ENCODE measurements at places on chromosomes 6 and 20. TPM values are rescaled to one million over a fixed set of nuclear protein-coding genes. Genes with fewer than 3 reads are reported as not detected.
A peak's percentile ranks its signal among the peaks of the same experiment; 100 is the strongest.

DNA sequence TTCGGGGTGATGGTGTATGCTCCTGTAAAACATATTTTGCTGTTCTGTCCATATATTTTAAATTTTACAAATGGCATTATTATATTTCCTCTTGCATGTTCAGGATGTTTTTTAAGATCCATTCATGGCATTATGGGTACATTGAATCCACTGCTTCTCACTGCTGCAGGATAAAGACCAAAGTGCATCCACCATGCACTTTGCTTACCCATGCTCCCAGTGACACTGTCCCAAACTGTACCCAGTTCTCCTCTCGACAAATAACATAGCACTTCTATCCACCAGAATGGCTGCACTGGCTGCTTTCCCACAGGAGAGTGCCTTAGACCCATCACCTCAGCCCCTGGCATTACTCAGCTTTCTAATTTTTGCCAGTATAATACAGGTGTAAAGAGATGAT, 29.7 kb downstream of the MTRES1 start:
- H3K4me1 ChIP-seq = no peaks in the 10 kb centered on the region
- no peak overlapping the region for H3K27ac ChIP-seq
- no peak for DNase-seq
- no peaks in the 10 kb centered on the region for H3K36me3 ChIP-seq
- no peak overlapping the region for H3K4me3 ChIP-seq

DNA sequence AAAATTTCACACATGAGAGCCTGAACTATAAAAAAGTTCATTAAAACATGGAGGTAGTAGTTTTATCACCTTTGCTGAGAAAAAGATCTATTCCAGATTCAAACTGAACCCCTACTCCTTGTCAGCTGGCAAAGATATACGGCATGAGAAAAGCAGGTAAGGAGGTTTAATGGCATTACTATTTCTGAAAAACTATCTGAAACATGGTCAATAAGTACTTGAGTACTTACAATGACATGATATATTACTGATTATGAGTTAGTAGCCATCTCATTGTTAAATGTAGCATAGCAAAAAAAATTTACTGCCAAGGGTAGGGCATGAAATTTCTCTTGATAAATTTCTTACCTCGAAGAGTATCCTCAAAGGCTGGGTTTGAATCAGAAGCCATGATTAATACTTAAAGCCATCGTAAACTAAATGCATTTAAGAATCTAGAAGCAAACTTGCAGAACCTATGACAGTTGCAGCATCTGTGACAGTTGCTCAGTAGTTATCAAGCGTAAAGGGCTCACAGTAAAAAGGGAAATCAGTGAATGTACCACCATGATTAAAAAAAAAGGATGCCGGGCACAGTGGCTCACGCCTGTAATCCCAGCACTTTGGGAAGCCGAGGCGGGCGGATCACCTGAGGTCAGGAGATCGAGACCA, 8.7 kb downstream of the SLC17A5 start:
- peak overlapping the region; percentile 20 for H3K4me3 ChIP-seq
- no peak for DNase-seq
- peaks cover 3% of the 10 kb centered on the region for H3K4me1 ChIP-seq
- no peaks in the 10 kb centered on the region for H3K36me3 ChIP-seq
- no peaks in the 10 kb centered on the region for H3K27me3 ChIP-seq
- H3K27ac ChIP-seq = no peak overlapping the region

DNA sequence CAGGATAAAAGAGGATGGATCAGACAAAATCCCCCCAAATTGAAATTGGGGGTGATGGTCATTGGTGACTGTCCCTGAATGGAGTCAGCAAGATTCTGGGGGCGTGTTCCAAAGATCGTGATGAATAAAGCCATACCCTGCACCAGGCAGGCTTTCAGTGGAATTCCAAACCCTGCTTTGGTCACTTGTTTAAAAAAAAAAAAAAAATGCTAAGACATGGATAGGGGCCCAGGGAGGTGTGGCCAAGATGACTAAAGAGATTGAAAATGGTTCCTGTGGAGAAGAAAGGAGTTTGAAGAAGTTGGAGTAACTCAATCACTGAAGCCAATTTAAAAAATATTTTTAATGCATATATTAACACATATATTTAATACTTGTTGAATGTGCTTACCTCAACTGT, 161.4 kb upstream of the KCNG1 start:
- no peaks in the 10 kb centered on the region for H3K36me3 ChIP-seq
- no peak overlapping the region for H3K4me3 ChIP-seq
- no peaks in the 10 kb centered on the region for H3K27me3 ChIP-seq
- no peak overlapping the region for H3K27ac ChIP-seq
- H3K4me1 ChIP-seq = no peaks in the 10 kb centered on the region

GRCh38 chr6:109527989-109528388, 45.0 kb upstream of the ZBTB24 start:
- DNase-seq = peak; percentile 18
- H3K4me1 ChIP-seq = no peaks in the 10 kb centered on the region
- H3K4me3 ChIP-seq = no peak overlapping the region
- no peaks in the 10 kb centered on the region for H3K36me3 ChIP-seq
- H3K27ac ChIP-seq = no peak overlapping the region

GRCh38 chr6:117384659-117385058, 41.1 kb downstream of the ROS1 start:
- H3K36me3 ChIP-seq = no peaks in the 10 kb centered on the region
- H3K27ac ChIP-seq = no peak overlapping the region
- no peak for DNase-seq
- no peaks in the 10 kb centered on the region for H3K27me3 ChIP-seq

DNA sequence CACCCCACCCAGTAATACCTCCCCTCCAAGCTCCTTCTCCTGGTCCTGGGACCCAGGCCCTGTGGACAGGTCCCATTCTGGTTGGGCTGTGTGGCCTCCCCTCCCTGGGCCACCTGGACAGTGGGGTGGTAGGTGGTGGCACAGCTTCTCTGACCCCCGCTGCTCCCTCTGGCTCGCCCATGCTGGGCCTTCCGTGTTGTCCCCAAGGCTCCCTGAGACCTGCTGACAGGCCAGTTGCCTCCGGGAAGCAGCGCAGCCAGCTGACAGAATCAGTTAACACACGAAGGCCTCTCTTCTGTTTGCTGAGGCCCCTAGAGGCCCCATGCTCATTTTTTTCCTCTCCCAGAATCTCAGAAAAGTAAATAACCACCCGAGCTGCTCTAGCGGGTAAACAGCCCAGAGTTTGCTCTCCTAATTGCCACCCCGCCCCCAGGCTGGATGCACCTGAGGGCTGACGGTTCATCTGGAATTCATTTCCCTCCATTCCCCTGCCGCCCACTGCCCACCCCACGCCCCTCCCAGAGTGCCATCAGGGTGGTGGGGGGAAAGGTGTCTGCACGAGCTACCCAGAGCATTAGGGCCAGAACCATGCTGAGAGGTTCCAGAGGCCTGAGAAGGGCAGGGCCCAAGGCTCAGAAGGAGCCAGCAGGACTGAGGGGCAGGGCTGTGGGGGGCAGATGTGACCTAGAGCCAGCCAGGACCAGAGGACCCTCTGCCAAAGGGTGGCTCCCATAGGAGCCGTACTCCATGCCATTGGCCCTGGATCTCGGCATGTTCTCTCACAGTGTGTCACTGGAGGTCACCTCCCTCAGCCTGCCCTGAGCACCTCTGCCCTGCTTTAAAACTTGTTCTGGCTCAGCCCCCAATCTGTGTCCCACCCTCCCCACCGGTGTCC, 157.5 kb downstream of the GRM4 start:
- H3K36me3 ChIP-seq = no peaks in the 10 kb centered on the region
- H3K4me3 ChIP-seq = no peak overlapping the region
- no peaks in the 10 kb centered on the region for H3K4me1 ChIP-seq
- H3K27me3 ChIP-seq = no peaks in the 10 kb centered on the region

GRCh38 chr6:168165891-168166290, 86.9 kb upstream of the FRMD1 start:
- H3K27me3 ChIP-seq = no peaks in the 10 kb centered on the region
- no peak overlapping the region for H3K27ac ChIP-seq
- no peak for DNase-seq
- no peaks in the 10 kb centered on the region for H3K36me3 ChIP-seq

DNA sequence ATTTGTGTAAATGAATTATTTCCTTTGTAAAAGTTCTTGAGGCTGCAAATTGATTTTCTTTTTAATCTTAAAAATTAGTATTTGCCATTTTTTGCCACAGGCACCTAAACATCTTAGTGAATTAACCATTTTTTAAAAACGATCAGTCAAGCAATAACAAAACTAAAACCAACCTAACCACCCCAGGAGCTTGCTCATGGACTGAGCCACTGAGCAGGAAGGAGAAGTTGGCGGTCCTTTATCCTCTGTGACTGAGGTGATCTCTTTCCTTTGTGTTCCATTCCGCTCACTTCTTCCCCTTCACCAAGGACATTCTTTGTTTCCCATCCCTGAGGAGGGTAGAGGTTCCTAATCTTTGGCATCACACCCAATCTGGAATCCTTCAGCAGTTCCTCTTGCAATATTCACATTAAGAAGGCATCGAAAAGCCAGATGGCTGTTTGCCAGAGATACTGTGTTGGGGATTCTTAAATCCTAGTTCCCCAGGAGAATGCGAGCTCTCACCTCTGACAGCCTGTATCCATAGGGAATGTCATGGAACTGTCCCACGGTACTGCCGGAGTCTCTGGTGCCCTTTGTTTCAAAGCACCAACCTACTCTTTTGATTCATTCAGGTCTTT, 30.5 kb downstream of the RPRD1B start:
- no peak overlapping the region for H3K27ac ChIP-seq
- H3K36me3 ChIP-seq = peaks cover 18% of the 10 kb centered on the region
- no peaks in the 10 kb centered on the region for H3K4me1 ChIP-seq
- H3K4me3 ChIP-seq = no peak overlapping the region
- H3K27me3 ChIP-seq = no peaks in the 10 kb centered on the region
- DNase-seq = no peak

DNA sequence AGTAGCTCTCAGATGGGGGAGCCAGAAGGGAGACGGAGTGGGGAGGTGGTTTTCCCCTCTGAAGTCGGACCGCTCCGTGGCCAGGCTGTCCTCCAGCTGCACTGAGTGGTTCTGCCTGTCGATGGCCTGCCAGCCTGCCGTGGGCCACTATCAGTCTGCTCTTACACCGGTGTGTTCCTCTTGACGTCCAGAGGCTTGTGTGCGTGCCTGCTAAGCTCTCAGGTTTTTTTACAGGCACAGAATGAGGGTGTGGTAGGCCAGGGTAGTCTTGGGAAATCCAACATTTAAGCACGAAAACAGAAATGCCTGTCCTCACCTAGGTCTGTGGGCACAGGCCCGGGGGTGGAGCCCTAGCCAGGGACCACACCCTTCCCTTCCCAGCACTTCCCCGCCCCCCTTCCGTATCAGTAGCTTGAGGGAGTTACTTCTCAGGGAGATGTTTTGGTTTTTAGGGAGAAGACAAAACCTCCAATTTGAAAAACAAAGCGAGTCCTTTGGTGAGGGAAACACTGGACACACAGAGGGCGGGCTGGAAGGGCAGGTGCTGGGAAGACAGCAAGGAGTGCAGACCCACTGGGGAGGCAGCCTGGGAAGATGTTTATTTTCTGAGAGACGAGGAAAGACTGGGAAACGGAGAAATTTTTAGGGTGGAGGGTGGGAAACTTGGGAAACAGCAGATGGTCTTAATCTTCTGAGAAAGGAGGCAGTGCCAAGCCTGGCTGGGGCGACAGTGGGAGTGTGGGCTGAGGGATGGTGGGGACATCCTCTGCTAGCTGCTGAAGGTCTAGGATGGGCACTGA, 106.5 kb downstream of the LY86 start:
- H3K4me1 ChIP-seq = peaks cover 18% of the 10 kb centered on the region
- no peak overlapping the region for H3K4me3 ChIP-seq
- H3K36me3 ChIP-seq = no peaks in the 10 kb centered on the region
- no peak overlapping the region for H3K27ac ChIP-seq
- DNase-seq = peak; percentile 30

GRCh38 chr6:45115696-45116095, 212.4 kb upstream of the RUNX2 start:
- H3K27ac ChIP-seq = no peak overlapping the region
- no peak overlapping the region for H3K4me3 ChIP-seq
- no peaks in the 10 kb centered on the region for H3K27me3 ChIP-seq
- peaks cover 2% of the 10 kb centered on the region for H3K4me1 ChIP-seq

DNA sequence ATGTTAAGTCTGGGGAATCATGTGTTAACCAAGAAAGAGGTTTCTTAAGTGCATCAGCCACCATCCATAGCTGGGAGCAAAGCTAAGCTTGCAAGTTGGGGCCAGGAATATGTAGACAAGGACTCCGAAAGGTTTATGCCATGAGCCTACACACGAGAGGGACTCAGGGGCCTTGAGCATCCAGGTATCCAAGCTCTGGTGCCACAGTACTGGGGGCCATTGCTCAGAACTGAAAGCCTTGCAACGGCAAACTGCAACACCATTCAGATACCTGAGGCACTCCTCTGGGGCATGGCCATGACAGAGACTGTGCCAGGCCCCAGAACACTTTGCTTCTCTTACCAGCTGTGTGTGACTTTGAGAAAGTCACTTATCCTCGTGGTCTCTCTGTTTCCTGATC, 27.6 kb downstream of the PRND start:
- peaks cover 14% of the 10 kb centered on the region for H3K27me3 ChIP-seq
- H3K27ac ChIP-seq = no peak overlapping the region
- no peaks in the 10 kb centered on the region for H3K36me3 ChIP-seq
- H3K4me3 ChIP-seq = no peak overlapping the region

- no peaks in the 10 kb centered on the region for H3K36me3 ChIP-seq
- H3K4me1 ChIP-seq = peaks cover 2% of the 10 kb centered on the region
- peak; percentile 64 for DNase-seq
These were observed at the start of gene AKAP7 for GRCh38 chr6:131135244-131136020. Gene AKAP7 (plus strand): TSS chr6:131135467. CDS start chr6:131135764, 297 bp downstream.

DNA sequence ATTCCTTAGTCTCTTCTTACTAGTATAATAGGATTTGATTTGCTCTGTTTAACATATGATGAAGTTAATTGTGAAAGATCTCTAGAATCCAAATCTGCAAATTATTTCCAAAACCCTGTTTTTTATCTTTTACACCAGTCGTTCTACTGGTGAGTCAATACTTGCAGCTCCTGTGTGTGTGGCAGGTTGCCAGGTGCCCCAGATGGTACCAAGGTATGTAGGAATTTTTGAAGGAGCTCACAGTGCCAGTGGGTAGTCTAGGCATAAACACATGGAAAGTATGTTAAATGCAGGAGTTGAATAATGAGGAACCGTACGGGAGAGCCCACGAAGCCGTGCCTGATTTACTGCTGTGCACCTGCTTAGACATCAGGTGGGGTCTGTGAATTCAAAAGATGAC, 192.2 kb downstream of the FARS2 start:
- no peaks in the 10 kb centered on the region for H3K4me1 ChIP-seq
- no peak for DNase-seq
- H3K4me3 ChIP-seq = no peak overlapping the region
- H3K36me3 ChIP-seq = no peaks in the 10 kb centered on the region
- no peaks in the 10 kb centered on the region for H3K27me3 ChIP-seq

TRIM15 gene
- total RNA-seq = not detected

MC3R gene
- not detected for total RNA-seq

HLA-G gene
- not detected for total RNA-seq

ASIP gene
- not detected for total RNA-seq

KHDC1 gene
- total RNA-seq = 5.1 TPM

CTCFL gene
- not detected for total RNA-seq

AVP gene
- total RNA-seq = not detected

CDS2 gene
- 22.1 TPM for total RNA-seq
